ENCODE measurements at places on chromosomes 5 and 9.

- DNase-seq, result no peak
These were observed 38.5 kb upstream of the RARS1 start for GRCh38 chr5:168447808-168448207.

DNA sequence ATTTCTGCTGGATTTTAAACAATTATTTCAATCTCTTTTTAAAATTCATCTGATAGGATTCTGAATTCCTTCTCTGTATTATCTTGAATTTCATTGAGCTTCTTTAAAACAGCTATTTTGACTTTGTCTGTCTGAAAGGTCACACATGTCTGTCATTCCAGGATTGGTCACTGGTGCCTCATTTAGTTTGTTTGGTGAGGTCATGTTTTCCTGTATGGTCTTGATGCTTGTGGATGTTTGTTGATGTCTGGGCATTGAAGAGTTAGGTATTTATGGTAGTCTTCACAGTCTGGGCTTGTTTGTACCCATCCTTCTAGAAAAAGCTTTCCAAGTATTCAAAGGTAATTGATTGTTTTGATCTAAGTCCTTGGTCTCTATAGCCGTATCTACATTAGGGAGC lies 39.1 kb downstream of the DENND4C start:
- DNase-seq, result no peak

DNA sequence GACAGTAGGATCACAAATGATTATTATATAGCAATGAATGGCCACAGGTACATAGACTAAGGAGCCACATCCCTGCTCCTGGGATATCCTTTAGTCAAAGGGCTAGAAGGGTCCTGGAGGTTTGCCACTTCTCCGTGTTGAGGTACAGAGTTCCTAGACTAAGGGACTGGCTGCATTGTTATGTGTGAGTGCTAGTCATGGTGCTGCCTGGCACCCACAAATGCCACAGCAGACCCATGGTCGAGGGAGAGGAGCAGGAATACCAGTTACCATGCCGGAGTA lies 47.4 kb downstream of the EXOSC2 start:
- DNase-seq, result no peak

DNA sequence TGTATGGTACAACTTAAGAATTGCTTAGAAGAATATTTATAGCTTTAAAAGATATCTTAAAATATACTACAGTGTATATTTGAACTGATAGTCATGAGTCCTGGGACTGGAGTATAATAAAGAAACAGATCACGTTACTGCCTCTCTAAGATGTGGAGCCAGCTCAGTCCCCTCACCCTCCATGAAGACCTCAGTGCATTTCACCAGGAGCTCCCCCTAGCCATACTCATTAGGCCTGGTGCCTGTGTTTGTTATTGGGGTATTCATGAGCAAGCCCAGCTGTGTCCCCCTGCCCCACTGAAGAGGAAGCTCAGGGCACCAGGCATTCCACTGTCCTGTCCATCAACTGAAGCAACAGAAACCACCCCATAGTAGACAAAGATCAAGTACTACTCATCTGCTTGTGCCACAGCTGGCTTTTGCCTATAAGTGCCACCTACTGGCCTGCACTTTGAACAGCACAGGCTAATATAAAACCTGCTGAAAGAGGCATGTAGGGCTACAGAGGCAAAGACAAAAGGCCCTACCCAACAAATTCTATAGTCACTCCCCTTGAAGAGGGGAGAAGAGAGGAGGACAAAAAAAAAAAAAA lies 850.2 kb upstream of the NUDT12 start:
- no peak for DNase-seq

DNA sequence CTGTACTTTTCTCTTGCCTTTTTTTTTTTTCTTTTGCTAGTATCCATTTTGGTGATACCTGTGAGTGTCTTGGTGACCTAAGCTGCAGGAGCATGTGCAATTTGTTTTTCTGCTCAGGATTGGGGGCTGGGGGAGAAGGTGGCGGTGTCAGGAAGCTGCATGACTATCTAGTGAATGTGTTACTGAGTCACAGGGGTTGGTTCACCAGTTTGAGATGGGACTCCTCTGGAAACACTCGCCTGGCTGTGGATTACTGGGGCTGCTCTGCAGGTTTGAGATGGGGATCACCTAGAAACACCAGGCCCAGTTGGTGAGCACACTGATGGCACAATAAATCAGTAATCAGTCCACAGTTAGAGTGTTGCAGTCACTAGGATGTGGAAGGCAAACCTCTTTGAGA lies 447.9 kb downstream of the SPATA31D1 start:
- no peak for DNase-seq

- DNase-seq, result no peak
These were observed 17.3 kb downstream of the FGD3 start for GRCh38 chr9:92964607-92965060.

GRCh38 chr9:79195879-79196278 lies 375.9 kb upstream of the TLE4 start:
- no peak for DNase-seq

GRCh38 chr9:127051881-127052595 lies 70.4 kb downstream of the ANGPTL2 start:
- no peak for DNase-seq

- no peak for DNase-seq
These were observed 1304.4 kb downstream of the MAT2B start for GRCh38 chr5:164809821-164810220.

GRCh38 chr5:115895821-115896220 lies 54.1 kb downstream of the AP3S1 start:
- no peak for DNase-seq

DNA sequence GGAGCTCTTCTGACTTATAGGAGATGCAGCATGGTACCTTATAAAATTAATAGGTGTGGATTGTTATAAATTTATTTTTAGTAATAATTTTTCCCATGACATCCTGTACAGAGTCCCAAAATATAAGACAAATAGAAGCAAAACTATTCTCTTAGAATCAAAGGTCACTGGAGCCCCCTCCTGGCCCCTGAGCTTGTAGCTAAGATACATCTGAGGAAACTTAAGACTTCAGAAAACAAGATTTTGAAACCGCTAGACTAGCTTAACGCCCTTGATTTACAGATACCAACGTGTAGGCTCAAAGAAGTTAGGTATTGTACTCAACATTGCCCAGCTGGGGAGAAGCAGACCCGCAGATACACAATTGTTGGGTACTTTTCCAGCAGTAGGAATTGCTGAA lies 45.7 kb upstream of the KCNN2 start:
- no peak for DNase-seq

DNA sequence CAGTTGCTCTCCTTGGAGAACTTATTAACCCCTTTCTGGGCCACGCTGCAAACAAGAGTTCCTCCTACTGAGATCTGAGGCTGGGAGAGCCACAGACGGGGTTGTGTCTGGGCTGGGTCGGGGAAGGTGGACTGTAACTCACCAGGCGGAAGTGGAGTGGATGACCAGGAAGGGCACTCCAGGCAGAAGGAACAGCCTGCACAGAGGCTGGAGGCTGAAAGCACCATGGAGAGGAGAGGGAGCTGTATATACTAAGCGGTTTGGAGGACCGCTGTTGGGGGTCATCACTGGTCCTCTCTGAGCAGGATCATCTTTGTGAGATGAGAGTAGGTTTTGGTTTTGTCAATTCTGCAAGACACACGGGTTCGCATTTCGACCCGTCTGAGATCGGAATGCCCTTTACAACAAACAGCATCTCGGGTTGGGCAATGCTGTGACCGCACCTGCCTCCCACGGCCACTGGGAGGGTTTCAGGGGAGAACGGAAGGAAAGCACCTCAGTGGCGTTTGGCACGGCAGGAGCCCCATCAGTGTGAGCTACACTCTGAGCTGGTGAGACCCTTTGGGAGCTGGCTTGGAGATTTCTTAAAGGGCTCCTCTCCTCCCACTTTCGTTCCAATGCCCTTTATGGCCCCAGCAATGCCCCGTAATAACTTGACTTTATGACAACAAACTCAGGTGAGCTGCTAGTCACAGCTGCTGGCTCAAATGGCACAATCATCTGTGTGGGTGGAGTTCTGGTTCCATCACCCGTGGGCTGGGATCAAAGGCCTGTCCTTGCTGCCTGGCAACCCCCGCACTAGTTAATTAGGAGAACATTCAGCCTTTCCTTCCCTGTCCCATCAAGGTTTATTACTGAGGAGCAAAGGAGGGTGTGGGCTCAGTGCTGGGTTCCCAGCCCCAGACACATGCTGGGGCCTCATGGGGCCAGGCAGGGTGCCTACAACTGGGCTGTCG lies 18.7 kb upstream of the NEURL1B start:
- no peak for DNase-seq

- no peak for DNase-seq
These were observed 124.9 kb upstream of the C6 start for GRCh38 chr5:41338136-41338675.

- no peak for DNase-seq
These were observed 20.6 kb upstream of the CAAP1 start for GRCh38 chr9:26913138-26913668.

DNA sequence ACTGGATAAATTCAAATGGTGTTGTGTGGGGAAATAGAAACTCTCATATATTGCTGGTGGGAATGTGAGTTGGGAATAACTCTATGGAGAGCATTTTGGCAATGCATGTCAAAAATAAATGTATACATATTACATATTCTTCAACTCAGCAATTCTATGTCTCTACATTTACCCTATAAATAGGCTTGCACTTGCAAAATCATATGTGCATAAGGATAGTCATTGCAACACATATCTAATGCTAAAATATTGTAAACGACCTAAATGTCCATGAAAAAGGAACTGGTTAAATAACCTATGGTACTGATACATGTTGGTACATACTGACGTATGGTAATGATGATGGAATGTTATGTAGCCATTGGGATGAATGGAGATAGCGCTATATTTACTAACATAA lies 94.5 kb upstream of the CHD1 start:
- DNase-seq, result no peak

Data from activated effector memory CD4-positive, alpha-beta T cell treated with Interleukin-2 at 50 U/mL for 16 hours (primary cell).